Fibroblast of the aortic adventitia (primary cell): ENCODE measurements at places on chromosomes 13 and 19. TPM values are rescaled to one million over a fixed set of nuclear protein-coding genes. Genes with fewer than 3 reads are reported as not detected.

DNA sequence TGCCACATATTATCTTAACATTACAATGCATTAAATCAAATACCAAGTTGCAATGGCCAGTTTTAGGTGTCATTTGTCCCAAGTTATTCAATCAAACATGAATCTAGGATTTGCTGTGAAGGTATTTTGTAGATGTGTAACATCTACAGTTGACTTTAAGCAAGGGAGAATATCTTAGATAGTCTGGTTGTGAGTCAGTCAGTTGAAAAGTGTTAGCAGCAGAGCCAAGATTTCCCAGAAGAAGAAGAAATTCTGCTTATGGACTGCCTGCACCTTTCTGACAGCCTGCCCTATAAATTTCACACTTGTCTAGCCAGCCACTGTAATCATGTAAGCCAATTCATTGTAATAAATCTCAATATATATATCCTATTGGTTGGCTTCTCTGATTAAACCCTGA, 41.3 kb upstream of the INTS6 start:
- peak; percentile 61 for DNase-seq

DNA sequence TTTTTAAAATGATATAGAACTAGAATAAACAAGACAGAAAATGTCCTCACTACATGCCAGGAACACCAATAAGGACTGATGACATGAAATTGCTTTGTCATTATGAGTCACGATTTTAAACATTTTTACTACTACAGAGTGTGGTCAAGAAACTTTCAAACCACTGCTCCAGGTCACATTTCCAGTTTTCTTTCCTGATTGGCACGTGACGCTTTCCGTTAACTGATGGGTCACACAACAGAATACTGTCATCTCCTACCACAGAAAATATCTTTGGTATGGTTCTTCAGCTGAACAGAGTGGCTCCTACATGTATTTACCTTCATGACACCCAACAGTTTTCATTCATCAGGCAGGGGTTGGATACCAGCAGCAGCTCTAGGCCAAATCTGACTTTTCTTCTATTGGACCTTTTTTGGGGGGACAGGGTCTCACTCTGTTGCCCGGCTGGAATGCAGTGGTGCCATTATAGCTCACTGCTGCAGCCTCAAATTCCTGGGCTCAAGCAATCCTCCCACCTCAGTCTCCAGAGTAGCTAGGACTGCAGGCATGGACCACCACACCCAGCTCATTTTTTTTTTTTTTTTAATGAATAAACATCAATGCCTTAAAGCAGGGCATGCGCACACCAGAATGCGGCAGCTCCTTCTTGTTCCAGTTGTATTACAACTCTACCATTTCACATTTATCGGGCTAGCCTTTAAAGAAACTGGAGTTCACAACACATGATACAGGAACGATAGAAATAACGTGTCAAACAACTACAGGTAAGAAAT, 147.4 kb downstream of the RNF17 start:
- DNase-seq: peak; percentile 32

GRCh38 chr19:7913652-7914051, 978 bp upstream of the TGFBR3L start:
- no peak for DNase-seq

GRCh38 chr19:40529093-40529954, 47.3 kb upstream of the SHKBP1 start:
- DNase-seq: peak; percentile 71

The NLRP9 gene
- total RNA-seq: not detected in 2 replicates

The KLK2 gene
- total RNA-seq: not detected in 2 replicates

The SMAD9 gene
- 8.2 and 17.6 TPM in 2 replicates for total RNA-seq

The DNM2 gene
- total RNA-seq: 44.6 and 83.2 TPM in 2 replicates

The PSG11 gene
- total RNA-seq: 0.09 TPM in 1 of 2 replicates, not detected in the other
